Activated naive CD8-positive, alpha-beta T cell treated with anti-CD3 and anti-CD28 coated beads, Interleukin-2, amount 10 ng/mL, durations not matched to agents 7 days and 5 days (primary cell): ENCODE measurements at places on chromosomes 12 and 14. TPM values are rescaled to one million over a fixed set of nuclear protein-coding genes. Genes with fewer than 3 reads are reported as not detected.

DNA sequence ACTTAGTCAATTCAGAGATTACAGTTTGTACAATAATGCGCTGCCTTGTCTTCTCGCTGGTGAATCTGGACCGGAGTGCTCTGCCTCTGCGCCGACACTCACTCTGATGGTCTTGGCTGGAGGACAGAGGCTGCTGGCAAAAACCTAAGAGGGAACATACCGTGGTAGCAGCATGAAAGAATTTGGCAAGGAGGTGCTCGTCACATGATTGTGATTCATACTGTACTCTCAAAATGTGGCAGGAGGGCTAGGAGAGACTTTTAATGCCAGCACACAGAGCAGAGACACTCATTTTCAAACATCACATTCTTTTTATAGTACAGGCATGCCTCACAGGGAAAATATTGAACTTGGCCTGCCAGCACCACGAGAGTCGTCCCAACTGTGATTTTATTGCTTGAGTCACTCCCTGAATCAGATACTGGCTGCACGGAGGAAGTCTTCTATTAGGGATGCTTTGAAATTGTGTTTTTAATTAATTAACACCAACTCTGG lies 67.8 kb downstream of the HMGA2 start:
- DNase-seq: no peak

The MSI1 gene
- not detected for total RNA-seq

DNA sequence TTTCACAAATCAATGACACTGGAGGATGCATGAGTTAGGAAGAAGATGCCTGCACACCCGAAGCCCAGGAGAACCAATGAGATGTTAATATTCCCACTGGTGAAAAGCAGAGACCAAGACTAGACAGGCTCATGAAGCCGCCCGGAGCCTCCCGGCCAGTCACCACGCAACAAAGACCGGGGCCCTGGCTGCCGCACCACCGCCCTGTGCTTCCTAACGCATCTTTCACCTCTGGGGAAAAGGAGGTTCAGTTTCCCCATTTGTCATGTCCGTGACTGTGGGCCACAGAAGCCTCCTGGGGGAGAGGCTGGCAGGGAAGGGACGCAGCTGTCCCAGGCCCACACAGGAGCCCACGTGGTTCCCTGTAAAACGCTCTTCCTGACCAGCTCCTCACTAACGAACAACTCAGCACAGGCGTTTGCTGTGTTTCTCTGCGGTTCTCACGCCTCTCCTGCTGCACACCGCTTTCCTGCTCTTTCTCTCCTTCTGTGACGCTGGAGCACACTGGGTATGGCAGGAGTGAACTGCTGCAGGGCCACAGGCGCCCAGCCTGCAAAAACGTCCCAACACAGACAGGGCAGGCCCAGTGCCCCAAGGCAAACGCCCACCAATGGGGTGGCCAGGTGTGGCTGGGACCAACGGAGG lies 10.8 kb downstream of the RIMBP2 start:
- no peak for DNase-seq

DNA sequence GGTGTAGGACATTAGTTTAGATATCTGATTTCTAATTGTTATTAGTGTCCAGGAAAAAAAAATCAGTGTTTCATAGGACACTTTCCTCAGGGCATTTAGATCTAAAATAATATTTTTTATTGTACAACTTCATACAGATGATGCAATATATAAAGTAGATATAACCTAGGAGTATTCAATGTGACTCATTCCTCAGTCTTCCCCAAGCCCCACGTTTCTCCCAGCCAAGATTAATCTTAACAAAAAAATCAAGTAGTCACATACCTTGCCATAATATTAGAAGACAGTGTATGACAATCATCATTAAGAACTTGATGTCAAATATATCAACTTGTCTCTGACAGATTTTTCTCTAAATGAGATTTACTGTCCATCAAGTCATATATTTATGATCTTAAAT lies 37.1 kb downstream of the PPFIA2 start:
- no peak for DNase-seq

DNA sequence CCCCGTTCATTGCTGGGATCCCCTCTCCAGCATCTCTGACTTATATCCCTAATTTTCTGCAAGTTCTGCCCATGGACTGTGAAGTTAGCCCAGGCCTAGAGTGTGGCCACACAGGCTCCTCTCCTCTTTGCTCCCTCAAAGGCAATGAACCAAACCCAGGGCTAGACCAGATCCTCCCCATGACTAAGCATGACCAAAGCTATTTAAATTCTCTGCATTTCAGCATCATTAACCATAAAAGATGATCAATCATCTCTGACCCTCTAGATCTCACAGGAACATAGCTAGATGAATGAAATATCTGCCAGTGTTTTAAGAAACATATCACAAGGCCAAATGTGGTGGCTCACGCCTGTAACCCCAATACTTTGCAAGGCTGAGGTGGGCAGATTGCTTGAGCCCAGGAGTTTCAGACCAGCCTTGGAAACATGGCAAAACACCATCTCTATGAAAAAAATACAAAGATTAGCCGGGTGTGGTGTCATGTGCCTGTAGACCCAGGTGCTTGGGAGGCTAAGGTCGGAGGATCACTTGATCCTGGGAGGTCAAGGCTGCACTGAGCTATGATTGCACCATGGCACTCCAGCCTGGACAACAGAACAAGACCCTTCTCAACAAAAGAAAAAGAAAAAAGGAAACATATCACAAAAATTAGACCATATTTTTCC lies 2.2 kb upstream of the KRT3 start:
- DNase-seq: no peak

The SYT1 gene
- total RNA-seq: not detected

DNA sequence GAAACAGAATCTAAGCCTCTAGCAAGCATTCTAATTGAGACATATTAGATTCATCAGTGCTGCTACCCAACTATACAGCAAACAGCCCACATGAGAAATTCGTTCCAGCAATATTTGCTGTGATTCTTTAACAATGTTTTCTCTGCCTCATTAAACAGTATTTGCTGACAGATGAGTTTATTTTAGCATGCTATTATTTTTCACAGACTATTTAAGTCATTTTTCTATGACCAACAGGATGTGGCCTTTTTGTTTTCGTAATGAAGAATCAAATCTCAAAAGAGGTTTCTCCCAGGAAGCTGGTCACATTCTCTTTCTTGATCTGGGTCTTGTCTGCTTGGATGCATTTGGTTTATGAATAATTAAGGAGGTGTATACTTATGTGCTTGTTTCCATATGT lies 23.2 kb upstream of the SERPINA12 start:
- no peak for DNase-seq

DNA sequence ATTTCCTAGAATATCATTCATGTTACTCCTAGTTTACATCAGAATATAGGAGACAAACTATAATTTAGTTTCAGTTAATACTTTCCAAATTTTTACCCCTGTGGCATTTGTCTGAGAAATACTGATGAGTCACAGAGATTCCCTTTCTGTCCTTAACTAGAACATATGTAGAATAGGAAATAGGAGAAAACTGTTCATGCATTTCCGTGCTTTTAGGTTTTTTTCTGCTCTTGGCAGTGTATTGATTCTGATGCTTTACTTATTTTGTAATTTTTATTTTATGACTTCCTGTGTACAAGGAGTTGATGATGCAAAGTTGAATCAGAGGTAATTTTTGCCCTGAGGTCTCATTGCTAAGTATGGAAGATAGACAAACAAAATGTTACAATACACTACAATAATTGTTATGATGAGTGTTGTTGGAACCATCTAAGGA lies 23.0 kb downstream of the MNAT1 start:
- DNase-seq: no peak

The RPL10L gene
- total RNA-seq: not detected
